Naive thymus-derived CD4-positive, alpha-beta T cell (primary cell): ENCODE measurements at places on chromosomes 3 and 15.

- no peak for DNase-seq
Measured at GRCh38 chr3:178028933-178029332, 507.3 kb upstream of the KCNMB2 start.

DNA sequence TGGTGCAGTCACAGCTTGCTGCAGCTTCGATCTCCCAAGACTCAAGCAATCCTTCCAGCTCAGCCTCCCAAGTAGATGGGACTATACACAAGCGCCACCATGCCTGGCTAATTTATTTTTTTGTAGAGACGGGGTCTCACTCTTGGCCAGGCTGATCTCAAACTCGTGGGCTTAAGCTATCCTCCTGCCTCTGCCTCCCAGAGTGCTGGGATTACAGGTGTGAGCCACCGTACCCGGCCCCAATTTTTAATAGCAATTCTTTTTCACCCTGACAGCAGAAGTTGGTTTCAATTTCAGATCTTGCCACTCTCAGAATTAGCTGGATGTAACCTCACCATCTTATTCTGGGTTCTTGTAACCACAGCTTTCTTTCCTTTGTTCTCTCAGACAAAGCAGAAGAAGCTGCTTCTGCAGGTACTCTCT is 64.8 kb downstream of the TRIM71 start:
- no peak for DNase-seq

DNA sequence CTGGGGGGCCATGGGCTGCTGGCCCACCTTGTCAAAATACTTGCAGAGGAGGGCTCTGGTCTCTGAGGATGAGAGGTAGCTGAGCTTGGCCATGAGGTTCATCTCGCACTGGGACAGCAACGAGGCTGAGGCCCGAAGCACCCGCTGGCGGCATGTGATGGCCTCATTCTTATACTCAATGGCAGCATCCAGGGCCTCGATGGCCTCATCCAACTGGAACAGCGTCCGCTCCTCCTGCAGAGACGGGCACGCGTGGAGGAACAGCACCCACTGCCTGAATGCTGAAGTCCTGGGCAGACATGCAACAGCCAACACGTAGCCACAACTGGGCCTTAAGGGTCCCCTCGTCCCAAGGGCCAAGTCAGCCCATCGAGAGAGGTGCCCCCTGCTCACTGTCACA is 25.0 kb downstream of the KIF7 start:
- no peak for DNase-seq

DNA sequence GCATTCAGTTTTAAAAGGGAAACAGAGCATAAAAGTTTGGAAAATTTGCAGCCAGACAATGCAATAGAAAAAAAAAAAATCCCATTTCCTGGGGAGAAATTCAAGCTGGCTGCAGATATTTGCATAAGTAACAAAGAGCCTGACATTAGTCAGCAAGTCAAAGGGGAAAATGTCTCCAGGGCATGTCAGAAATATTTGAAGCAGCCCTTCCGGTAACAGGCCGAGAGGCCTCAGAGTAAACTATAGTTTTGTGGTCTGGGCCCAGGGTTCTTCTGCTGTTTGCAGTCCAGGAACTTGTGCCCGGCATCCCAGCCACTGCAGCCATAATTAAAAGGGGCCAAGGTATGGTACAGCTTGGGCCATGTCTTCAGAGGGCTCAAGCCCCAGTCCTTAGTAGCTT is 411.6 kb upstream of the BCHE start:
- DNase-seq = no peak

- DNase-seq = no peak
Measured at GRCh38 chr15:62075595-62076277, 9.0 kb downstream of the C2CD4A start.

DNA sequence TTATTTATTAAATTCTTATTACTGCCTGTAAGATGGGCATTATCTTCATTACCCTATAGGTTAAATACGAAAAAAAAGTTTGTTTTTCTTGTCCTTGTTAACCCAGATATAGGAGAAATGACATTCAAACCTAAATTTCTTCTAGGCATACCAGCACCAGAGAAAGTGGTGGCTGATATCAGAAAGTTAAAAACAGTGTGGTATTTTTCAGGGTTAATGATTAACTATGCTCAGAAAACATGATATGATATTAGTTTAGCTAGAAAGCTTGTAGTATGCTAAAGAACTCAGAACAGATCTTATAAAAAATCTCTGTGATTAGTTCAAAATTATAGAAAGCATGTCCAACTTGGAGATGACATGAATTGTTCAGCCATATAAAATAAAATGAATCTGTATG is 630.5 kb upstream of the EPHA6 start:
- DNase-seq = no peak

DNA sequence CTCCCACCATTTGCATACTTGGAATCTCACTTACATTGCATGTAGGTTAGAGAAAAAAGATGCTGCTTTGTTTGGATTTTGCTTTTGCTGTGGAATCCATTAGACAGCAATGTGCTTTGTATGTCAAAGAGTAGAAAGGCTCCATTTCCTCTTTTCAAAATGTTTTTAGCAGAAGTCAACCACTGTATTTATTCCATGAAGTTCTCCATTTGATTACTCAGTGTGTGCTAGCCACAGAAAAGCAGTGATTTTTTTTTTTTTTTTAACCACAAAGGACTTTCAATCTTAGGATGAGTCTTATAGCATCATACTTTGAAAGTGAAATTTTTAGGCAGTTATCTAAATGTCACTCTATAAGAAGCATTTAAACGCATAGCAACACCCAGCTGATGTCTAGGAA is 285.0 kb upstream of the ADAMTS9 start:
- DNase-seq = no peak
